ENCODE measurements at places on chromosomes 1 and 21.

- DNase-seq = no peak
Observed at GRCh38 chr1:109821831-109822745, 58.4 kb upstream of the EPS8L3 start.

DNA sequence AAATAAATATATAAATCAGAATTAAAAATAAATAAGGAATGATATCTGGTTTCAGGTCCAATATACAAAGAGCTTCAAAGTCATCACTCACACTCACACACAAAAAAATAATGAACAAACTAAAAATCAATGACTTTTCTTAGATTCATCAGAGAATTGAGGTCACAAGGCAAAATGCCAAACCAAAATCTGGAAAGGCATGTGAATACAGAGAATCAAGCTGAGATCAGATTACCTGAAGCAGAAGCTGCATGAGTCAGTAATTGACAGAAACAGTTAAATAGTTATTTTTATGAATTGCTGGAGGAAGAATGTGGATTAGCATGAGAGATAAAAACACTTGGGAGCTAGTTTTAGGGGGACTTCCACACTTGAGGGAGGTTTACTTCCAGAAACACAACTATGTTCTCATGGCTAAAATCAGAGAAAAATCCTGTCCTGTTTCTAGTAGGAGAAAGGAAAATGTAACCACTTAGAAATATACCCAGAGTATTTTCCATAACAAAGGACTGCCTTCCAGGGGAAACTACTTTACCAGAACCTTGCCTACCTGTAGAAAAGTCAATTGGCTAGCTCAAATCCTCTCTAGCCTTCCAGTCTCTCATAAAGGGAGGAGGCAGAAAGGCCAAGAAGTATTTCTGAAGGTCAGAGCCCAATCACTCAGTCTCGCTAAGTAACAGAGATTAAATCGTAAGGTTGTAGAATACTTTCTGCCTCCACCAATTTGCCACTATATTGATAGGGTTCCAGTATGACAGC lies 536.6 kb upstream of the NR5A2 start:
- DNase-seq = no peak

GRCh38 chr1:101382135-101382534 lies 145.3 kb downstream of the S1PR1 start:
- no peak for DNase-seq

DNA sequence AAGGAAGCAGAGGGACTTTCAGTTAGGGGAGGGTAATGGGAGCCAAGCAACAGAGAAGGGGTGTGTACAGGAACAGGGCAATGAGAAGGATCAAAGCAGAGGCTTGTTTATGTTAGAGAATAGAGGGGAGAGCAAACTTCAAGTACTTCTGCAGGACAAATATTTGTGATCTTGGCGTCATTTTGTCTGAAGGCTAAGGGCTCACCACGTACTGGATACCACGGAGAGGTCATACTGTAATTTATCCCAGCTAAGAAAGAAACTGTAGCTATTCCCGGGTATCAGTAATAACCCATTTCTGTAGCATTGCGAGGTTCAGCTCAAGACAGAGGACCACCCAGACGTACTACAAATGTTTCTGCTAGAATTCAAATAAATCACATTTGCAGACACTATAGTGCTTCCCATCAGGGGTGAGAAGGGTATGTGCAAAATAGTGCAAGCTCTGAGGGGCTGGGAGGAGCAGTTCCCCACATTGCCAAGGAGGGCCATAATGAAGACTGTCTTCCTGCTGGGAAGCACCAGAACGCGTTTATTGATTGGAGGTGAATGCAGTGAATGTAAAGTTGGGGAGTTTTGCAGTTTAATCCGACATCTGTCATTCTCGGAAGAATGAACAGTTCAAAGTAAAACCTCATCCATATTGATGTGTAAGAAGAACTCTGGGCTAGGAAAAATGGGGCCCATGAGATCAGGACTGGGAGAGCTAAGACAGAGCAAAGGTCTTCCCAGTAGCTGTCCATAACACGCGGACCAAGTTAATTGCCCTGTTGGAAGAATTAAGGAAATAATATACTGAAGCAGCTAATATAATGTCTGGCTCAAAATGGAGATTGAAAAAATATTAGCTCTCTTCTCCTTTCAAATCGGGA lies 136.9 kb downstream of the RWDD3 start:
- DNase-seq = no peak

GRCh38 chr1:7579016-7579415 lies 192.1 kb upstream of the VAMP3 start:
- no peak for DNase-seq

DNA sequence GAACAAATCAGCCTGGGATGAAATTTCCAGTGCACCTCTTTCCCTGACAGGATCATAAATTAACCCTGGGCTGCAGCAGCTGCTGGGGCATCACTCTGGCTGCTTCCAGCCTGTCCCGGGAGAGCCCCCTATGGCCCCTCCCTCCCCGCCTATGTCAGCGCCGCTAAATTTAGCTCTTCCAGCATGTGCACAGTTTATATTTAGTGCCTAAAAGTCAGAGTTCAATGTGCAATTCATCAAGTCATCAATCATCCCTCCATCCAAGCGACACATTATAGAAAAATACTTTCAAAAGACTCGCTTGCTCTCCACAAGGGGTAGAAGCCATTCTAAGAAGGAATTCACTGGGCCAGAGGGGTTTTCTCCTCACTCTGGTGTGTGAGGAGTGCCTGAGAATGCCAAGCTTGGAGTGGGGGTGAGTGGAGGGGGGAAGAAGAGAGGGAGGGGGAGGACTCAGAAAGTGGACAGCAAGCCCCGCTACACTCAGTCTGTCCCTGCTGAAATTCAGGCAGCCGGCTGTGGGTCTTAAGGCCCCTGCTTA lies 37.4 kb downstream of the XCL1 start:
- DNase-seq = no peak

- no peak for DNase-seq
Observed at GRCh38 chr1:68551459-68551858, 54.6 kb upstream of the DEPDC1 start.

- DNase-seq = no peak
Observed at GRCh38 chr1:26690576-26691031, 5.2 kb upstream of the ARID1A start.

DNA sequence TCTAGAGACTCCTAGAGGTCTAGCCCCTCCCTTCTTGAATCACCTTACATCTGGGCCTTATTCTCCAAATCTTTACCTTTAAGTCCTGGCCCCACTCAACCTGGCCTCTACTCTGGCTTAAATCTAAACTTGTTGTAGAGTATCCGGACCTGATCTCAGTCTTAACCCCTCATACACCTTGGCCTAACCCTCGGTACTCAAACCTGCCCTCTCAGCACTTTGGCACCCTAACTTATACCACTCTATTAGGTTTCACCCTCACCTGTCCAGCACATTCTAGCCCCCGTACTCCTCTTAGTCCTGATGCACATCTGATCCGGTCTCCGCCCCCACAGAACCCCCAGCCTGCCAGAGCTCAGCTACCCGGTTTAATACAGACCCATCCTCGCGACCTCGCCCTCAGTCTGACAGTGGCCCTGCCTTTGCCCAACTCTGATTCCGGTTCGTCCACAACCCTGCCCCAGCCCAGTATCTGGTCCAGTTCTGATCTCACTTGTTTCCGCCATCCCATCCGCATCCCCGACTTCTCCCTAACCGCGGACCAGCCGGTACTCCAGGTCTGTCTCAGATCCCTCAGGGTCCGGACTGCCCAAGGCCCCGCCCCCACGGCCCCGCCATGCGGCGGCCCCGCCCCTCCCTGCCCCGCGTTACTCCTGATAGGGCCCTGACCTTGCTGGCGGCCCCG lies 1.5 kb downstream of the TRIM62 start:
- DNase-seq = no peak

- DNase-seq = no peak
Observed at GRCh38 chr1:246761396-246761795, 37.2 kb downstream of the SCCPDH start.

DNA sequence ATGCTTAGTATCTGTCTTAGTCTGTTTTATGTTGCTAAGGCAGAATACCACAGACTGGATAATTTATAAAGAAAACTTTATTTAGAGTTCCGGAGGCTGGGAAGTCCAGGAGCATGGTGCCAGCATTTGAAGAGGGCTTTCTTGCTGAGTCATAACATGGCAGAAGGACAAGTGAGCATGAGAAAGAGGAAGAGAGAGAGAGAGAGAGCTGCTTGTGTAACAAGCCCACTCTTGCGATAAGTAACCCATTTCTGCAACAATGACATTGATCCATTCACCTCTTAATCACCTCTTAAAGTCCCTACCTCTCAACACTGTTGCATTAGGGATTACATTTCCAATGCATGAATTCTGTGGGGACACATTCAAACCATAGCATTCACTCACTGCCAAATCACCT lies 11.7 kb upstream of the MYOCOS start:
- DNase-seq = no peak

DNA sequence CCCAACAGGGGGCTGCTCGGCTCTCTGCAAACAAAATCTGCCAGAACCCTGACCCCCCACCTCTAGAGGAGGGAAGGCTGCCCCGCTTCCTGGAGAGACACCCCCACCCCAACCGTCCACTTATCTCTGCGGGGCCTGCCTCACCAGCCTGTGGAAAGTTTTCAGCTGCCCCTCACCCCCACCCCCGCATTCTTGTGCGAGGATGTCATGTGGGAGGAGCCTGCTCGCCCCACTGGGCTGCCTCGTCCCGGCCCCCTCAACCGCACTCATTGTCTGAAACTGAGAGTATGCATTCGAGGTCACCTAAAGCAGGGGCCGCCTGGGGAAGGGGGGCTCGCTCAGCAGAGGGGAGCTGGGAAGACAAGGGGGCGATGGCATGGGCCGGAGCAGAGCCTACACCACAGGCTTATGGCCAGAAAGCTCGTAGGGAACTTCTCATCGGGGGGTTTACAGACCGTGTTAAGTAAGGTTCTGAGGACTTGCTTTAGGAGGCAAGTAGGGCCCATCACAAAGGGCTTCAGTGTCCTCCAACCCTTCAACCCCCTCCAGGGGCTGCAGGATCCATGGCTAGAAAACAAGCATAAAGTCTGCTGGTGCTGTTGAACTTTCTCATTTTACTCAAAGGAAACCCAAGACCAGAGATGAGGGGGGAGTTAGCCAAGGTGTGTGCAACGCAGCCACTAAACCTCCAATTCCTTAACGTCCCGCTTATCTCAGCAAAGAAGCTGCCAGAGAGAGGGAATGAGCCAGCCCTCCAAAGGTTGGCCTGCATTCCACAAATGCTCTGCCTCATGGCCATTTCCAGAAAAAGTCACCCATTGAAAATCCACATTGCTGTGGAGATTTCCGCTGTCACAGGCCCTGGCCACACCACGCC lies 9.4 kb downstream of the EPHA2 start:
- DNase-seq = no peak

- no peak for DNase-seq
Observed at GRCh38 chr1:50423670-50424000, 392 bp upstream of the DMRTA2 start.

GRCh38 chr21:27248814-27249213 lies 281.9 kb upstream of the ADAMTS5 start:
- DNase-seq = no peak

DNA sequence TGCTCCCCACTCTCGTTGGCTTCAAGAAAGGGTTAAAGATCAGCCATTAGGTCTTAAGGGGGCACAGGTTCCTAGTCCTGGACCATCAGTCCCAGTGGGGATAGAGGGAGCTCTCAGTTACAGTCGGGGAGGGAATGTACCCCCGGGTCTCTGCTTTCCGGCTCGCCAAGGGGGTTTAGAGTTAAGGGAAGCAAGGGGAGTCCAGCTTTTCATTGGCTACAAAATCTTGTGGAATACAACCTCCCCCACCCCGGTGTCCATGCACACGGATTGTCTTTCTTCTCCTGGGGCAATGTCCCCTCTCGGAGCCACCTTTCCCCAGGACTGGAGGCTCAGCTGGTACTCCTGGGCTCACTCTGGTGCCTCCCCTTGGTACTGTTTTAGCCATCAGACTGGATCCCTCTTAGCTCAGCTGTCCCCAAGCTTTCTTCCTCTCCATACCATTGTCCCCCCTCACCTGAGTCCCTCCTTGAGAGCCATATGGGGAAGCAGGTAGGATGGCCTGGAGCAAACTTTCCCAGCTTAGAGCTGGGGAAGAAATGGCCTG lies at the start of gene A3GALT2:
TSS of gene A3GALT2 (minus strand) at position 480 of the 547 bp plus-strand sequence. CDS start at position 480, 0 bp downstream.
- no peak for DNase-seq

- no peak for DNase-seq
Observed at GRCh38 chr21:45082736-45083135, 8.4 kb downstream of the ADARB1 start.

All from DND-41 (cell line).